ENCODE measurements at places on chromosomes 7 and 10.

DNA sequence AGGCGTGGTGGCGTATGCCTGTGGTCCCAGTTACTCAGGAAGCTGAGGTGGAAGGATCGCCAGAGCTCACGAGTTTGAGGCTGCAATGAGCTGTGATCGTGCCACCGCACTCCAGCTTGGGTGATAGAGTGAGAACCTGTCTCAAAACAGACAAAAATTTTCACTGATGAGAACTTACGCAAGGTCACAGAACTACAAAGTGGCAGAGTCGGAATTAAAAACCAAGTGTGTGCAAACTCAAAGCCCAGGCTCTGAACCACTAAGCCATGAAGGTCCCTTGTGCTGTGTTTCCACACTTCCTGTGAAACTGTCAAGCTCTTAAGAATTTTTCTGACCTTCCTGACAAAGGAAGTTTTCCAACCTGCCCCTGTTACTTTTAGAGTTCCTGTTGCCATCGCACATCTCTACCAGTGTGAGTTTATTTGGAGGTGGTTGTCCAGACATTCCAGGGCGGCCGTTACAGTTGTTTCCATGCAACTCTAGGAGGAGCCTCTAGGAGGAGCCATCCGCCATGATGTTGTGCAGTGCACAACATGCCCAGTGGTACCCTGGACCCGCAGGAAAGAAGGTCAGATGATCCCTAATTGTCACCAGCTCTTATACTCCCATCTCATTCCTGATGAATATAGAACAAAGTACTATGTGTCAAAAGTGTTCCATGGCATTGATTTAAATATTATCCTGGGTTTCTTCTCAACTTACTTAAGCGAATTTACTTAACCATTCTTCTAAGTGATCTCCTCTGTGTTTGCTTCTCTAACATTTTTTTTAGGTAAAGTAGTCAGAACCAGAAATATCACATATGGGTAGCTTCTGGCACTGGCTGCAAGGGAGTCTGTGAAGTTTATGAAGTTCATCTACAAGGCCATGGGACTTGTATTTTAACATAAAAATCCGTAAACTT lies 49.0 kb upstream of the LYZL1 start:
- no peak for DNase-seq

GRCh38 chr10:67698164-67698563 lies 2.2 kb upstream of the CTNNA3 start:
- no peak for DNase-seq

- DNase-seq: no peak
Observed at GRCh38 chr10:248307-248706, 113.1 kb downstream of the ZMYND11 start.

GRCh38 chr10:119379466-119380071 lies 162.9 kb downstream of the RGS10 start:
- DNase-seq: no peak

DNA sequence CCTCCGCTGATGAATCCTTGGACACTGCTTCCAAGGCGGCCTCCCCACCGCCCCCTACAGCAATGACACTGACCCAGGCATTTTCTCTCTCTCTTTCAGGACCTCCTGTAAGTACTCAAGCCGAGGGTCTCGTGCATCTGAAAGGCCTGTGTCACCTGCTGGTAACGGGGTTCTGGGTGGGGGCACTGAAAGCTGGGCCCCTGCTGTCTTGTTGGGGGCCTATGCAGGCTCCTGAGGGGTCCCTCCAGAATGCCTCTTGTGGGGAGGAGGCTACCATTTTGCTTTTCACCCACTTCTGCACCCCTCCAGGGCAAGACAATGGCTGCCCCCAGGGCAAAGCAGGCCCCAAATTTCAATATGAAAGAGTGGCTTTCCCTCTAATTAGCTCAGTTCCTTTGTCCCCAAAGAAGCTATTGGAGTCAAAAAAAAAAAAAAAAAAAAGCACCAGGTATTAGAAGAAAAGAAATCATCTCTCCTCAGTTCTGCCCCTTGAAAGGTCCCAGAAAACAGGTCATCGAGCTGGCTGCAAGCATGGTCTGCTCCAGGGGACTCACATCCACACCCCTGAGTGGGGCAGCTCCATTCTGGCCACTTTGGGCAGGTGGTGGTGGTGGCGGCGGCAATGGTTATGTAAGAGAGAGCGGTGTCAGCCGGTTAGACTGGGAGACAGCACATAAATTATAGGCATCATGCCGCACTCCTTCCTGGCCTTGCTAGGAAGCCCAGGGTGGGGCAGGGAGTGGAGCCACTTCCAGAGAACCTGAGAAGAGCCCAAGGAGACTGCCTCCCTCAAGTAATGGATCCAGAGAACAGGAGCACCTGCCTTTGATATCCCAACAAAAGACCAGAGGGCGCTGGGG lies 66.2 kb downstream of the COL13A1 start:
- DNase-seq: no peak

- DNase-seq: no peak
Observed at GRCh38 chr10:24503461-24504320, 220.0 kb downstream of the ARHGAP21 start.

DNA sequence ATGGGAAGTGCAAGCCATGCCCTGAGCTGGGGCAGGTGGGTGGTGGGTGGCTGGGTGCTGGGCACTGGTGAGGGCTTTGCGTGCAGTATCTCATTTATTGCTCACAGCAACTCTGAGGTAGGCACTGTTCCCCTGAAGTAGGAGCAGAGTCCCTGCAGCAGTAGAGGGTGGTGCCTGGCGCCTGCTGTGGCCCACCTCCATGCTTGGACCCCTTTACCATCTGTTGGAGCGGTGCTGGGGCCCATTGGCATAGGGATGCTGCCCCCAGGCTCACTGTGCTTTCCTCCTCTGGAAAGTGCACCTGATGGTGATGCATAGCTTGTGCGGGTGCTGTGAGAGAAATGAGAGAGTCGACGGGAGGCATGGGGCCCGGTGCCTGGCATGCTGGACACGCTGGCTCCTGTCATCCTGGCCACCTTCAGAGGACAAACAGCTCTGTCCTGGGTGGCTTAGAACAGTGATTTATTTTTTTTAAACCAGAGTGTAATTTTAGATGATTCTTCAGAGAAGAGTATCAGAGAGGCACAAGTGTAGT lies 10.4 kb downstream of the SFRP5 start:
- DNase-seq: no peak

- DNase-seq: no peak
Observed at GRCh38 chr7:130218806-130219620, 11.4 kb downstream of the SSMEM1 start.

- DNase-seq: no peak
Observed at GRCh38 chr7:69091521-69091920, 506.8 kb upstream of the AUTS2 start.

DNA sequence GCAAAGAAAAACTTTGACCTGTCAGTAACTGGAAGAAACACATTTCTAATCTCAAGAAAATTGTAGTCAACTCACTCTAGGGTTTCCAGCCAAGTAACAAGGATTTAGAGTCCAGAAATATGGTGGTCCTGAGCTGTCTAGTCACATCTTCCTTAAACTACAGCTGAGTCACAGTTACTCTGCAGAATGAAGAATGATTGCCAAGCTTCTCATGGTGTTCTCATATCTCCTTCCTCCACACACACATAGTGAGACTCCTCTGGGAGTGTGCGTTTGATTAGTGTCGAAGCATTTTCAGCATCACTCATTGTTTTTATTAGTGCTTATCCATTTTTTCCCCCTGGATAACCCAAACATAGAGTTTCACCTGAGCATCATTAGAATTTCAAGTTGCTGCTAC lies 93.1 kb upstream of the CXCL12 start:
- no peak for DNase-seq

DNA sequence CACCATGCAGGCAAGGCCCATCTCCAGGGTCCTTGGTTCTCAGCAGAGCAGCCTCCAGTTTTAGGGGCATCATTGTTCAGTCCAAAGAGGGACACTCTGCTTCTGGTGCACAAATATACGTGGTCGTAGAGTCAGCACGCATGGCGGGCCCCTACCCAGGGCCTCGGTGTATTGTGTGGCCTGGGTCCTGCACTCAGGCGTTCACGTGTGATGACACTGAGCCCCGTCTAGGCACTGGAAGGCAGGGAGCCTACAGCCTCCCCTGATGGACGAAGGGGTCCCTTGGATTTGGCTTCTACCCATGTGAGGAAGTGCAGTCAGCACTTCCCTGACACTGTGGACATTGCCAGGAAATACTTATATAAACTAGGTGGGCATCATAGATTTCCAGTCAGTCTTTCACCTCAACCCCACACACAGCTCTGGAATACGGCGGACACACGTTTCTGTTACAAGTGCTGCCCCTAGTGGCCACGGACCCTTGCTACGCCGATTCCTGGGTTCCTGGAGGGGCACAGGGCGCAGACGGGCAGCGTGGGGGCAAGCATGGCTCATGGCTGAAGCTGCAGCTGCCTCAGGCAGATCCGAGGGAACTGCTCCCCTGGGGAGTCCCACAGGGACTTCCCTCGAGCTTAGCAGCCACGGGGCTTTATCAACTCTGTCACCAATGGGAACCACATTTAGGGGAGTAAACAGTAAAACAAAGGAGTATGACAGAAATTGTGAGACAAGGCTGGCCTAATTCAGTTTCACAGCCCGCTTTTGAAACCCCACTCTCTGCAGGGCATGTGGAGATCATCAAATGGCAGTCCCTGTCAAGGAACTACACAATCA lies 25.4 kb downstream of the AIFM2 start:
- no peak for DNase-seq

- no peak for DNase-seq
Observed at GRCh38 chr10:71622616-71623015, 97.0 kb downstream of the C10orf105 start.

- no peak for DNase-seq
Observed at GRCh38 chr10:127904311-127905000, 2.4 kb upstream of the PTPRE start.

DNA sequence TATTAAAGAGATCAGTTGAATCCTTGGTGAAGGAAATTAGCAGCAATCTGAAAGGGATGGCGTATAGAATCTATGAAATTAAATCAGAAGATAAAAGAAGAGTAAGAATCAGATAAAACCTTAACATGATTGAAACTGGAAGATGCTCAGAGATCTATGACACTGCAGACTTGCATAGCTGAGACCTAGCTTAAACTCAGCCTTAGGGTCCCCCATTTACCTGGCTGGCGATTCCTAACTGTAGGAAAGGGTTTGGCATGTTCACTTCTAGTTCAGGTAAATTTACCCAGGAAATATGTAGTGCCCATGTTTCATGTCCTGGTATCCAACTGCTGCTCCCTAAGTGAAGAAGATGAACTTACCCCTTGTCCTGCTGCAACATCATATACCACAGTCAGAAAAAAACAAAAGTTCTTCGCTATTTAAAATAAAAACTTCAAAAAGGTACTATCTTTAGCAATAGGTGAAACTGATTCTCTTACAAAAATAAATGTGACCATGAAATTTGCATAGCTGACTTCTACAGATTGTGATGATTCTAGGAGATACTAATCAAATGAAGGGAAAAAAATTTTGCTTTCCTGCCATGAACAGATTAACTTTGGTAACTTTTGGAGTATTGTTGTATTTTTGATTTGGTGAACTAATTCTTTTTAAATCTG lies 47.8 kb upstream of the TMEM243 start:
- DNase-seq: no peak

GRCh38 chr7:27186668-27187474 lies 1.8 kb upstream of the HOXA11 start:
- DNase-seq: no peak

DNA sequence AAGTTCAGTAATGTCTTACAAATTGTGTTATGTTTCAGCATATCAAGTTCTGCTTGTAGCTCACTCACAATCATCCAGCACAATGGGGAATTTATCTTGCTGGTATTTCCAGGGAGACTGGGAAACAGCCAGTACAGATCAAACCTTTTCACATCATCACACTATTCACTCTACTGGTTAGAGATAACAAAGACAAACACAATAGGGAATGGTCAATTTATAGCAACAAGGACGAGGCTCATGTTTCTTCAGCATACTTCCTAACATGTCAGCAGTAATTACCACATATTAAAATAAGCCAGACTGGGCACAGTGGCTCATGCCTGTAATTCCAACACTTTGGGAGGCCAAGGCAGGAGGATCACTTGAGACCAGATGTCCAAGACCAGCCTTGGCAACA lies 38.3 kb downstream of the TOMM7 start:
- DNase-seq: no peak

- no peak for DNase-seq
Observed at GRCh38 chr7:54544527-54545240, 2.5 kb downstream of the VSTM2A start.

DNA sequence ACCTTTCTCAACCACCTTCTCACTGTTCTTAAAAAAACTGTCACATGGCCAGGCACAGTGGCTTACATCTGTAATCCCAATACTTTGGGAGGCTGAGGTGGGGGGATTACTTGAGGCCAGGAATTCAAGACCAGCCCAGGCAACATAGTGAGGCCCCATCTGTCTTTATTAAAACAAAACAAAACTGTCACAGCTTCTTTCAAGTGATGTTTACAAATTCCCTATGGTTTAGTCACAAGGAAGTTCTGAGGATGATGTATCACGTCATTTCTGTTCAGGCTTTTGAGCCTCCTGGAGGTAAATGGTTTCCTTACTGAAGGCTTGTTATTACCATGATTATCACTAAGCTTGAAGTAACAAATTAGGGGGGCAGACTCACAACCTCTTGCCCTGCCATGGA lies 186.2 kb downstream of the CFTR start:
- no peak for DNase-seq

- no peak for DNase-seq
Observed at GRCh38 chr10:52682766-52683165, 89.8 kb downstream of the MBL2 start.

DNA sequence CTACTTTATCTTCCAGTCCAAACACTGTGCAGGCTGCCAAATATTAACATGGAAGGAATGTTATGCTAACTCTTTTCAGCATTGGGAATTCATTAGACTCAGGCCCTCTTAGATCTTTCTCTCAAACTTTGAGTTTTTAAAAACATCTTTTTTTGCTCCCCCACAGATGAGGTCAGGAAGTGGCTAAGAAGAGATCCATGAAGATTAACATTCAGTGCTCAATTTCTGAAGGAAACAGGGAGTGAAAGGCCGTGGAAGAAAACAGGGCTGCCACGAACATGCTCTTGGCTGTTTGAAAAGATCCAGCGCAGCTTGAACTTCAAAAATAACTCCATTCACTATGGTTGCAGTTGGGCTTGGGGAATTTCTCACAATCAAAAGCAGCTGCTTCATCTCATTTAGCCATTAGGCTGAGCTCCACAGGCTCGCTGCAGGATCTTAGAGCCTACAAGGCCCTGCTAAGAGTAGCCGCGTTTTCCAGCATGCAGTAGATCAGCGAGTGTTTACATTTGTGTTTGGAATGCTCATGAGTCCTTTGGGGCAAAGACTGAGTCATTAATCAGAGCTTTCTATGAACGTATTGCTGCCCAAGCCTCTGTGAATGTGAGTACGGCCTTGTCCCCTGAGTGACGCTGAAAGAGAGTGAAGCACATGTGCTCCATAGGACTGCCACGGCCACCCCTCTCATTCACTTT lies 41.2 kb upstream of the TNS3 start:
- DNase-seq: no peak

GRCh38 chr10:76509446-76509845 lies 1078.0 kb downstream of the LRMDA start:
- DNase-seq: no peak

DNA sequence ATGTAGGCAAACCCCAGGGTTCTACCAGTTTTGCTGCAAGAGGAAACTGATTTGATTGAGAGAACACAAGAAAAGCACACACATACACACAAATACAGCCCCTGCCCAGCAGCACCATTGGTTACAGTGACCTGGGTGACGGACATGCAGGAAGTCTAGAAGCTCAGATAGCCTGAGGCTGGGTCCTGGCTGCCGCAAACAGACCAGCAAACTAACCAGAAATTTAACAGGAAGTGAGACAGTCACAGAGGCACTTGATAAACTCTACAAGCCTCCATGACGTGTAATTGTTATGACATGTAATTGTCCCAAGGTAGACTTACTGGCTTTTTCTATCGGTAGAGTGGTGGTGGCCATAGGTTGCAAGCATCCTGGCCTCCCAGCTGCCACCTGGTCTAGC lies 58.9 kb downstream of the PRKAR2B start:
- no peak for DNase-seq

Data from globus pallidus (tissue), 1 donor.